HepG2 (cell line): ENCODE measurements at places on chromosomes 1 and 21. TPM values are rescaled to one million over a fixed set of nuclear protein-coding genes. Genes with fewer than 3 reads are reported as not detected.

The VSIG8 gene
- not detected in 2 replicates for total RNA-seq

The RAD54L gene
- total RNA-seq = 30.0 and 30.1 TPM in 2 replicates

The PUSL1 gene
- 21.7 and 22.2 TPM in 2 replicates for total RNA-seq

The LRRC39 gene
- 0.07 TPM in 1 of 2 replicates, not detected in the other for total RNA-seq

The SLC35F3 gene
- total RNA-seq = not detected in 2 replicates

The TTC4 gene
- 24.7 and 36.9 TPM in 2 replicates for total RNA-seq

The SFT2D2 gene
- total RNA-seq = 28.8 and 31.4 TPM in 2 replicates

DNA sequence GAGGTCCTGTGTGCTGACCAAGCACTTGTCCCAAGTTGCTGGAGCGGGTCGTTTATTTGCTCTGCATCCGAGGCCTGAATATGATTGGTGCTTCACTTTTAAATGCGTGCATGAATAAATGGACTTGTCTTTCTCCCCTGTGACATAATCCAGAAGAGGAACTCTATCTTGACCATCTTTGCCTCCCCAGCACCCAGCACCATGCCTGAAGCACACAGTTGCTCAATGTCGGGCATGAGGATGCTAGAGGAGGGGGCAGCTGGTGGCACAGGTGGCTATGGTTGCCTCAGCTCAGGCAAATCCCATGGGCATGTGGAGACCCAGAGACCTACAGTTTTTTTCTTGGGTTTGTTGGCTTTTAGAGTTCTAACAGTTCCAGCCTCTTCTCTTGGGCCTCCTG, 142.6 kb downstream of the KAZN start:
- H3K36me3 ChIP-seq = no peaks in the 10 kb centered on the region
- H3K4me1 ChIP-seq = no peaks in the 10 kb centered on the region
- H3K4me3 ChIP-seq = no peak overlapping the region
- no peak overlapping the region for H3K27ac ChIP-seq
- no peak for DNase-seq

DNA sequence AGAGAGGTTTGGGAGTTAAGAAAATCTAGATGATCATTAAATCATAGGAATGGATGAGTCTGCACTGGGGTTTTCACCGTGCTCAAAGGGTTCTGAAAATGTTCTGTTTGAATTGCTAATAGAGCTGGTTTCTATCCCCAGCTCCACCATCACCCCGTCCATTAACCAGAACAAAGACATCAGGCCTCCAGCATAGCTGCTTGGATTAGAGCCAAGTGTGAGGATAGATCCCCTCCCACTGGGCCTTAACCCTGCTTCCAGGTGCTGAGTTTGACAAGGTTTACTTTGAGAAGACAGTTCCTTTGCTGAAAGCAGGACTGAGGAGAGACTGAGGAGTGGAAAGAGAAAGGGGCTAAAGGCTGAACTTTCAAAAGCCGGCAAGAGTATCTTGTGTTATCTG, 48.3 kb downstream of the MPZL1 start:
- H3K36me3 ChIP-seq = peaks cover 60% of the 10 kb centered on the region
- H3K27ac ChIP-seq = no peak overlapping the region
- no peak overlapping the region for H3K4me3 ChIP-seq
- no peak for DNase-seq

GRCh38 chr21:31813862-31814261, 59.0 kb upstream of the HUNK start:
- H3K27ac ChIP-seq = no peak overlapping the region
- H3K36me3 ChIP-seq = no peaks in the 10 kb centered on the region
- no peak for DNase-seq
- H3K27me3 ChIP-seq = no peaks in the 10 kb centered on the region; the same call in 2 of the 3 replicates

DNA sequence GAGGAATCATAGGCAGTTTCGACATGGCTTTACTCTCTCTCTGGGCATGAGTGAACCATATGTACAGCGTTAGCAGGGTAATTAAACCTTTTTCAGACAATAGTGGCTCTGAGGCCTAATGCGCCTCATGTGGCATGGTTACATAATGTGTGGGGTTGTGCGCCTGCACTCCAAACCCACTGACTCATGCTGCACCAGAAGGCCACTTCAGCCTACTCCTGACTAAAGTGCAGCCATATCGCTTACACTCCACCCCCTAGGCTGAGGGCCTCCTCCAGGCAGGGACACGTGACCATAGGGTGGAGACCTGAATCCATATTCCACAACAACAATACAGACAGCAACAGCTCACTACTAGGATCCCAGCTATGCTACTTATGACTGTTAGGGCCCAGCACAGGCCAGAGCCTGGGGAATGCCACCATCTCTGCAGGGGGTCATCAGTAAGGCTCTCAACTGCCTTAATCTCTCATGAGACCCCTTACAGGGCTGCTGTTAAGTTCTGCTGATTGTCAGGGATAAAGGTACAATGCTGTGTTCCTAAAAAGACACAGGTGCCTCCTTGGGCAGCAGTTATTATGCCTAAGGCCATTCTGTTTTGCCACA, 13.4 kb upstream of the ODF2L start:
- H3K36me3 ChIP-seq = no peaks in the 10 kb centered on the region
- H3K27me3 ChIP-seq = no peaks in the 10 kb centered on the region
- H3K27ac ChIP-seq = no peak overlapping the region
- no peak overlapping the region for H3K4me3 ChIP-seq
- peak; percentile 6 for DNase-seq

DNA sequence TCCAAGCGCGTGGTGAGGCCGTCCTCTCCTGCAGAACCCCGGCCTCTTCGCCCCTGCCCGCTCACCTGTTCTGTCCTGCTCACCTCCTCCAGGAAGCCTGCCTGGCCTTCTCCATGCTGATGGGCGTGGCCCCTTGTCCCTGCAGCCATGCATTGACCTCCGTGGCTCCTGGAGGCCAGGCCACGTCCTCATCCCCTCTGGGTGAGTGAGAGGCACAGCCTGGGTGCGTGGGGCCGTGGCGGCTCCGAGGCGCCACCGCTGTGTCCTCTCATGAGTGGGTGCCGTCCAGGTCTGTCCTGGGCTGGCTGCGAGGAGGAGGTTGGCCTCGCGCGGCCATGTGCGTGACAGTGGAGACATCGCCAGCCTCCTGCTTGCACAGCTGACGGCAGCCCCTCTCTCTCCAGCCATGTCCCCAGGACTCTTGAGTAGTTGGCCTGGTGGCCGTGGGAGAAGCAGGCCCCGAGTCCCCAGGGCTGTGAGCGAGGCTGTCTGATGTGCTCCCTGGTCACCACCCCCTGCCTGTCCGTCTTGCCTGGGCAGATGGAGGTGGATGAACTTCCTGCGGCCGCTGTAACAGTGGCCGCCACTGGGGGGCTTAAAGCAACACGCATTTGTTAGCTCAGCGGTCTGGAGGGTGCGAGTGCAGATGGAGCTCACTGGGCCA, 58.1 kb downstream of the PRKCZ start:
- H3K4me1 ChIP-seq = peaks cover 26% of the 10 kb centered on the region
- no peak overlapping the region for H3K27ac ChIP-seq
- H3K27me3 ChIP-seq = no peaks in the 10 kb centered on the region
- peaks cover 14% of the 10 kb centered on the region; the same call in 2 of the 3 replicates for H3K36me3 ChIP-seq

DNA sequence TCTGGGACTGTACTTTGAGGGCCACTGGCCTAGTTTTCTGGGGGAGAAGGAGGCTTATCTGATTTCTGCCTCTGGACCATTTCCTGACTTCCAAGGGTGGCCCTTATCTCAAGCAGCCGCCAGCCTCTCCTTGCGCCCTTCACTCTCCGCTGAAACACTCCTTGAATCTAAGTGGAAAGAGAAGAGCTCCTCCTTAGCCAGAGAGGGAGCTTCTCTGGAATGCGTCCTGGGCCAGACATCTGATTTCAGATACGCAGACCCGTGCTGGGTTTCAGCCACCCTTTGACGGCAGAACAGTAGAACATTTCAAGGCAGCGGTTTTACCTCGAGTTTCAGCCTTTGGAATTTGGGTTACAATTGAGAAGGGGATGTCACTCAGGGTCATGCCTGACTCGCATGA, 308.0 kb downstream of the CAMTA1 start:
- no peak overlapping the region for H3K27ac ChIP-seq
- peaks cover 7% of the 10 kb centered on the region for H3K27me3 ChIP-seq
- peaks cover 14% of the 10 kb centered on the region; the same call in 1 of the 2 replicates for H3K4me1 ChIP-seq
- no peaks in the 10 kb centered on the region for H3K36me3 ChIP-seq
- DNase-seq = no peak
- H3K4me3 ChIP-seq = no peak overlapping the region

GRCh38 chr1:67939186-67939743, 106.0 kb upstream of the GNG12 start:
- DNase-seq = no peak
- H3K4me1 ChIP-seq = no peaks in the 10 kb centered on the region
- H3K27ac ChIP-seq = no peak overlapping the region

GRCh38 chr1:236148470-236148845, 6.1 kb downstream of the GPR137B start:
- 0 out of 2 replicates have a peak, but pooled peaks cover 1% of the 10 kb centered on the region for H3K4me1 ChIP-seq
- H3K27me3 ChIP-seq = no peaks in the 10 kb centered on the region
- no peak overlapping the region for H3K27ac ChIP-seq
- no peak overlapping the region for H3K4me3 ChIP-seq
- no peak for DNase-seq

- H3K4me1 ChIP-seq = peaks cover 37% of the 10 kb centered on the region
- H3K27me3 ChIP-seq = no peaks in the 10 kb centered on the region
- H3K4me3 ChIP-seq = no peak overlapping the region
- H3K27ac ChIP-seq = no peak overlapping the region
- DNase-seq = no peak
Observed at GRCh38 chr1:40401473-40402201, 28.1 kb downstream of the SMAP2 start.

DNA sequence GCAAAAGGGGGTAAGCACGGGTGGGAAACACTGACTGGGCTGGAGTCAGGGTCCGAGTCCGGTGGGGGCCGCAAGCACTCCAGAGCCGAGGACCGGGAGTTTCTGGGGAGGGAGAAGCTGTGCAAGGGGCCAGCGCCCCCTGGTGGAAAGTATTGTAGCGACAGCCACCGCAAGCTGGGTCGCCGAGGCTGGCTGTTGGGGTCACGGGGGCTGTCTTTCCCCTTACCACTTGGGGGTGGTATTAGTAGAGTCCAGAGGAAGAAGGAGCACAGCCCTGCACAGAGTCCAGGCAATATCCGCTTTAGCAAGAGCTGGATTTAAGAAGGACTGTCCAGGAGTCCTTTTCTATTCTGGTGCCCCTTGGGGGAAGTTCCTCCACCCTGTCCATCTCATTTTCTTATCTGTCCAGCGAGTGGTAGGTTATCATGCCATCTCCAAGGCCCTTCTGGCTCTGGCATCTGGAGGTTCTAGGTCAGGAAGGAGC, 17.9 kb upstream of the ETV3 start:
- H3K27me3 ChIP-seq = peaks cover 21% of the 10 kb centered on the region
- H3K27ac ChIP-seq = no peak overlapping the region
- H3K4me1 ChIP-seq = peaks cover 31% of the 10 kb centered on the region
- no peaks in the 10 kb centered on the region for H3K36me3 ChIP-seq

- H3K4me1 ChIP-seq = no peaks in the 10 kb centered on the region
- no peak overlapping the region for H3K4me3 ChIP-seq
- no peak for DNase-seq
- no peaks in the 10 kb centered on the region for H3K27me3 ChIP-seq
- no peak overlapping the region for H3K27ac ChIP-seq
- no peaks in the 10 kb centered on the region for H3K36me3 ChIP-seq
Observed at GRCh38 chr1:102463328-102463727, 466.6 kb upstream of the OLFM3 start.

DNA sequence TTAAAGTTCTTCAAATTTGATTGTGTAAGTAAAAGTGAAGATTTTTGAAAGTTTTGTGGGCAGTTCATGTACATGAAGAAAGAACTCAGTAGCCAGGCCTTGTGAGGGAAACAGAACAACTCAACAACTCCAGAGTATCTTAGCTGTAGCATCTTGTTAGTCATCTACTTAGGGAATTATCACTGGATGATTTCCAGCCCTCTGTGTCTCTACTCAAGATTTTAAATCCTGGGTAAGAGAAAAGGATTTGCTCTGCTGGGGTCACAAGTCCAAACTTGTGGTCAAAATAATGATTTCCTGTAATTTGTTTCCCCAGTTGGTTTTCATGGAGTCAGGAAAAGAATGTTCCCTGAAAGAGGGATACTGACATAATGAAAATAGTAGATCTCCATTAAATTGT, 8.2 kb downstream of the OR10T2 start:
- H3K4me3 ChIP-seq = no peak overlapping the region
- no peaks in the 10 kb centered on the region for H3K27me3 ChIP-seq
- H3K36me3 ChIP-seq = no peaks in the 10 kb centered on the region
- no peak for DNase-seq
- no peaks in the 10 kb centered on the region for H3K4me1 ChIP-seq

DNA sequence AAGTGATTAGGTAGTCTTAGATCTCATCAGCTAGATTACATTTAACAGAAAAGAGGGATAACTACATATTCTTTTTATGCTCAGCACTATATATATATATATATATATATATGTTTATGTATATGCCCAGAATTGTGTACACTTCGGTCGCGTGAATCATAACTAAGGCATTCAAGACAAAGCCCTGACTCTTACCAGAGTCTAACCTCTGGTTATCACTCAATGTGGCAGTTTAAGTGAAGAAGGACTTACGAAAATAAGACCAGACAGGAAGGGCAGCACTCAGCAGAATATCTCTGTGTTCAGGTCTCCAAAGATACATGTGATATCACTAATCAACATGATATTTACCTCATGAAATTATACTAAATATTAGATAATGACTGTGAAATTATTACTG, 1326.7 kb downstream of the MRPL39 start:
- H3K27me3 ChIP-seq = no peaks in the 10 kb centered on the region; the same call in 1 of the 2 replicates
- no peaks in the 10 kb centered on the region for H3K36me3 ChIP-seq
- no peaks in the 10 kb centered on the region for H3K4me1 ChIP-seq

- no peaks in the 10 kb centered on the region for H3K27me3 ChIP-seq
- H3K27ac ChIP-seq = peak overlapping the region; percentile 49
- DNase-seq = peak; percentile 94
- no peaks in the 10 kb centered on the region for H3K36me3 ChIP-seq
- peak overlapping the region; percentile 31; the same call in 1 of the 2 replicates for H3K4me3 ChIP-seq
- peaks cover 65% of the 10 kb centered on the region for H3K4me1 ChIP-seq
Observed at GRCh38 chr21:45318556-45319404, 31.1 kb upstream of the POFUT2 start.

DNA sequence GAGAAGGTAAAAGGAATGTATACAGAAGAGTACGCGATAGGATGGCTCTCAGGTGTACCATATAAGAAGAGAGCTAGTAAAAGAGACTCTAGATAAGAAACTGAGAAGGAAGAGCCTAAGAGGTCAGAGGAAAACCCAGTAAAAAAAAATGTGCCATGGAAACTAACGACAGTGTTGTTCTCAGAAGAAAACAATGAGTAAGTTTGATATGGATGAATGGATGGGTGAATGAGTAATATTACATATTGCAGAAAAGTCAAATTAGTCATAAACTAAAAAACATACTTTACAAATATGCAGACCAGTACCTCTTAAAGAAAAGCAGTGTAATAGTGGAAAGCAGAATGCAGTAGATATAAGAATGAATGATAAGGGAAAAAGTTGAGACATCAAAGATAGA, 316.2 kb downstream of the HMCN1 start:
- no peak for DNase-seq
- no peak overlapping the region for H3K4me3 ChIP-seq
- no peaks in the 10 kb centered on the region for H3K36me3 ChIP-seq
- H3K27ac ChIP-seq = no peak overlapping the region
